ENCODE measurements at places on chromosomes 2 and 18.

GRCh38 chr2:64972426-64972825 is 16.8 kb upstream of the SLC1A4 start:
- DNase-seq = no peak

- DNase-seq = no peak
Measured at GRCh38 chr2:7953195-7953594, 728.7 kb upstream of the ID2 start.

DNA sequence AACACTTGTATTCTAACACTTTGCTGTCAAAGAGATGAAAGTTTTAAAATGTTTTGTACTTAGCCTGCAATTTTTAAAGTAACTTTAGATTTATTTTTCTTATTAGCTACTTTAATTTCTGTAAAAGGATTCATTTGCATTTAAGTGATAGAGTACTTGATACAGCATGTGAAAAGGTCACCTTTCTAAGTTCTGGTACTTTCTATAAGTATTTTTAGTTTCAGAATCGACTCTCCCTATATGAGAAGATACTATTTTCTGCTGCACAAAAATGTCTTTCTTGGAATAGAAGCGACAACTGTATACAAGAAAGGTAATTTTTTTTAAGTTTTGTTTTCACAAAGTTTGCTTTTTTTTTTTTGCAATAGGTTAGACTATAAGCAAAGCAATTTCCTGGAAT is 72.9 kb downstream of the METTL8 start:
- DNase-seq = no peak

GRCh38 chr2:176432434-176432833 is 163.2 kb downstream of the MTX2 start:
- DNase-seq = no peak

DNA sequence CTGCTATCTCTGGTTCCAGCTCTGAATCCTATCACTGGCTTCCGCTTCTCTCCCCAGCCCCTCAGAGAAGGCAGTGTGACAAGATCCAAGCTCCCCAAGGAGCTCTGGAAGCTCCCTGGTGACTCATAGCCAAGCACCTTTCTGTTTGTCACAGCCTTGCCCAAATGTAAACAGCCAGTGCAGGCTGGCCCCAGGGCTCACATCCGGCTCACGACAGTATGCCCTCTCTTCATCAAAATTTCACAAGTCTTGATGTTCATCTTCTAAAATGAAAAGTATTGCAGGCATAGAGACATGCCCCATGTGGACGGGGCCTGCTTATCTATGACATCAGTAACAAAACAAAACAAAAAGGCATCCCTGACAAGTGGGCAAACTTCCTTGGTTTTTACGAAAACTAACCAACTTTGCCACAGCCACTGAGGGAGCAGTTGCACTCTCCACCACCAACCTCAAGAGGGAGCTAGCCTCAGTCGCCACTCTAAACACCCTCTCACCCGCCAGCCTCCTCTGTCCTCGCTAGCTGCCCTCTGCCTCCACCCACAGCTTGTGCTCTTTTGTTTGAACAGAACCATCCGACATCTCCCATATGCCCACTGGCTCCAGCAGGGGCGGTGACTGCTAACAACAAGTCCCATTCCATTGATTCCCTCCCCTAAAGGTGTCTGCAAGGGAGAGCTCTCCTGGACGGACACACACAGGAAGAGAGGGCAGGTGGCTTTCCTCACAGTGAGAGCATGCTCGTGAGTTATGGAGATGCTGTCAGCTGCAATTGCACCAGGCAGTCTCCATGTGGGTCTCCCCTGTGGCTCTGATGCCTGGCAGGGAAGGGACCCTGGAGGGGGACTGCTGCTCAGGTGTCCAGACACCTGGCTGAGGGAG is 71.0 kb upstream of the DAPL1 start:
- DNase-seq = no peak

DNA sequence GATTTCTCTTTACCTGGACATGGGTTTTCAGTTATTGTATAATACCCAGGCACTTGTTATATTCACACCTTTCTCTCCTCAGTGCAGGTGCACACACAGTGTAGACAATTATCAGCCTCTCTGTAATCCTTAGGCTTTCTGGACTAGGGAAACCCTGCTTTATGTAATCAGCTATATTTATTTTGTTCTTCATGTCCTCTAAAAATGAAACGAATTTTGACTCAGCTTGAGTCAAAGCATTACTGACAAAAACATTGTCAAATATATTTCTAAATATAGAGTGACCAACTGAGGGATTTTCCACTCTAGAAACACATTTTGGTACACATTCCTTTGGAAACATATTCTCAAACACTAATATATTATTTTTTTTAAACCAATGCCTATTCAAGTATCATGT is 144.8 kb upstream of the GULP1 start:
- no peak for DNase-seq

- no peak for DNase-seq
Measured at GRCh38 chr2:153622285-153622684, 143.7 kb upstream of the RPRM start.

GRCh38 chr2:145341536-145341935 is 821.6 kb upstream of the ZEB2 start:
- no peak for DNase-seq

DNA sequence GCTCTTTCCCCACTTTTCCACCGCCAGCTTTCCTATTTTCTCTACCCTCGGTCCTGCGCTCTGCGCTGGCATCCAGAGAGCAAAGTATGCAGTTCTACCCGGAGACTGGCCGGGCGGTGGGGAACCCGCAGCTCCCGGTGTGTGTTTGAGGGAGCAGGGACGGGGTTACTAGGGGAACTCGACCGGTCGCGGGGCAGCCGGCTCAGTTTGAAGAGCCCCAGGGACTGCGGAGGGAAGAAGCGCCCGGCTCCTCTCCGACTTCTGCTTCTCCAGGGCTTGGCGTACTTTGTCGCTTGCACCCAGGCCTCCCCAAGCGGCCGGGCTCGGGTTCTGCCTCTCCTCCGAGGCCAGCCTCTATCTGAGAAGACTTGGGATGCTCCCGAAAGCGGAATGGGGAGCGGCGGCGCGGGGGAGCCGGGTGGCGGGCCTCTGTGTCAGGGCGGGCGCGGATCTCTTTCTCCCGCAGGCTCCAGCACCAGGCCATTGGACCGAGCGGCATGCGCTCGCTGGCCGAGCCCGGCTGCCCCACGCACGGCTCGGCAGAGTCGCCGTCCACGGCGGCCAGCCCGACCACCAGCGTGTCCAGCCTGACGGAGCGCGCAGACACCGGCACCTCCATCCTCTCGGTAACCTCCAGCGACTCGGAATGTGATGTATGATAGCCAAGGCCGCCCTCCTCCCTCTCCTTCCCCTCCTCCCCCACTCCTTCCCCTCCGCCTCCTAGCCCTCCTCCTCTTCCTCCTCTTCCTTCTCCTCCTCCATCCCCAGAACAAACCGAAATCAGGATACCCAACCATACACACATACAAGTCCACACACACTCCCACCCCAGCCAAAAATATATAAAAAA is 2.8 kb downstream of the SIX3 start:
- DNase-seq = peak; percentile 66
